ENCODE measurements at places on chromosomes 1 and 21.

DNA sequence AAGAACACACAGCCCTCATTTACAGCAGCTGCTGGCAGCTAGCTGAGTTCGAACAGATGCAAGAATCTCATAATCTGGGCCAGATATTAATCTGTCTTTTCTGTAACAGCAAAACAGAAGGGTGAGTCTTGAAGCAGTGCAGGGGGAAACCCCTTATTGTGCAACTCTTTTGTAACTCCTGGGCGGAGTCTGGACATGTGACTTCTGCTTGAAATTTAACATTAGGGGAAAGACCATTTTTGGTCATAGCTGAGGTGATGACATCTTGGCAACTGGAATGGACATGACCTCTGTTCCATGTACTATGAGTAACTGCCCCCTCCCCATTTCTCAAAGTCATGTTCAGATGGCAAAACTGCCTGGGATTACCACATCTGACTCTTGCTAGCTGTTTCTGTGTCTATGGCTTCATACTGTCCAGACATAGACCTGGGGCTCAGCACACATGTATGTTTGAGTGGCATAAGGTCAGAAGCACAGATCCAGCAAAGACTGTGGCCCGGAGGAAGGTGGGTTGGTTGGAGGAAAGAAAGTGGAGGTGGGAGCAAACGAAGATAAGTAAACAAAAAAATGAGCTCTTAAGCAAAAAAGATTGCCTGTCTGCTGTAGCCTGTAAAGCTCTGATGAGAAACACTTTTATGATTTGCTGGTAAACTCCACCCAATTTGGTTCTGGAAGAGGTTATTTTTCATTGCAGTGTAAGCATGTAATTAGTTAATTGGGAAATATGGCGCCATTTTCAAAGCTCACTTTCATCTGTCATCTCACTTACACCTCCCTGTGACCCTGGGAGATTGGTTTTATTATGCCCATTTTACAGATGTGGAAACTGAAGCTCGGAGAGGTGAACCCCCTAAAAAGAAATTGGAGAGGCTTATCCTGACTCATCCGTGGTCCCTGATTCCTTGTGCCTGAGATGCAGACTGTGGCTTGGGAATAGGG lies 26.1 kb downstream of the ETS2 start:
- peak; percentile 76 for DNase-seq

DNA sequence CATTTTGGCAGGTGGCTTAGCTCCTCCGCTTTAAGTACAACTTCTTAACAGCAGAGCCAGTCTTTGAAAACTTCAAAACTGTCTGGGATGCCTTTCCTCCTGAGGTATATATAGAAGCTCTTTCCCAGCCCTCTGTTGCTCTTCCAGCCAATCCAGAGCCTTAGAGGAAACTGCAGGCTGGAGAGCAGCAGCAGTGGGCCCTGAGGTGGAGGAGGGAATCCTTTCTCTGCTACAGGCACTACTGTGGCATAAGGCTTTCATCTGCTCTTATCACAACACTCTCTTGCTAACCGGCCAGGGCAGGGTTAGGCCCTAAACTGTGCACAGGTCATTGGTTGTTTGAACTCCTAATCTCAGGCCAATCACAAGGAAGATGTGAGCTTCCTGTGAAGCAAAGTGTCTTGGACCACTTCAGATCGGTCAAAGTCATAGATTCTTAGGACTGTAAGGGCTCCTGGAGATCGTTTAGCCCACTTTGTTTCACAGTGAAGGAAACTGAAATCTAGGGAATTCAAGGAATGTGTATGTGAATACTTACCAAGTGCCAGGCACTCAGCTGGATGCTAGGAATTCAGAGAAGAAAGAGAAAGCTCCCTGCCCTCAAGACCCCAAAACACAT lies at the start of gene RGS5:
TSS of gene RGS5 (minus strand) at position 84 of the 619 bp plus-strand sequence. CDS start at position 3, 81 bp downstream.
- DNase-seq: peak; percentile 36

GRCh38 chr1:67647036-67647798 lies 37.8 kb upstream of the GADD45A start:
- DNase-seq: no peak

GRCh38 chr21:24870633-24871032 lies 736.6 kb downstream of the MRPL39 start:
- no peak for DNase-seq

DNA sequence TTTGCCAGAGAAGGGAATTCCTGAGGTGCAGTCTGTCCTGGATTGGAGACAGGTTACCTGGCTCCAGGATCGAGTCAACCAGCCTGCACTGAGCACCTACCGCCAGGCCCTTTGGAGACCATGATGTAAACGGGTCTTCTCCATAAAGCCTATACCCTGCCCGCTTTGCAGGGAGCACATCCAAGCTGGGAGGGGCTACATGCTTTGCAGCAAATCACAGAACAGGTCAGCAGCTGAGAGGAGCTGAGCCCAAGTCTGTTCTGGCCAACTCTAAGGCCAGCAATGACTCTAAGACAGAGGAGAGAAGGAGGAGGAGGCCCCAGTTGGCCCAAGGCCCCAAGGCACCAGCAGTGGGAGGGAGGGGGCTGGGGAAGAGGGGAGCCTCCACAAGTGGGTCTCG lies 15.5 kb upstream of the RSPO1 start:
- DNase-seq: no peak

- no peak for DNase-seq
Measured at GRCh38 chr1:24373044-24373443, 40.5 kb downstream of the STPG1 start.

DNA sequence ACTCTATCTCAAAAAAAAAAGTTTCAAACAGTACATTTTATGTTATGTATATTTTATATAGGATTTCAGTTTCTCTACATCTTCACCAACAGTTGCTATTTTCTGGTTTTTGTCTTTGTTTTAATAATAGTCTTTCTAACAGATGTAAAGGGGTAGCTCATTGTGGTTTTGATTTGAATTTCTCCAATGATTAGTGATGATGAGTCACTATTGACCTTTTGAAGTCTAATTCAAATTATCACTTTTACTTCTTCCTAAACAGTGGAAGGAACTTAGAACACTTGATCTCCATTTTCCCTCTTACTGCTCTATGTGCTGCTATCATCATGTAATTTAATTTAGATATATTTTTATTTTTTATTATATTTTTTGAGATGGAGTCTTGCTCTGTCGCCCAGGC lies 31.7 kb upstream of the SHCBP1L start:
- no peak for DNase-seq

- no peak for DNase-seq
Measured at GRCh38 chr1:202076050-202076511, 46.6 kb upstream of the GPR37L1 start.

GRCh38 chr1:209648346-209648745 lies 3.9 kb downstream of the LAMB3 start:
- no peak for DNase-seq

DNA sequence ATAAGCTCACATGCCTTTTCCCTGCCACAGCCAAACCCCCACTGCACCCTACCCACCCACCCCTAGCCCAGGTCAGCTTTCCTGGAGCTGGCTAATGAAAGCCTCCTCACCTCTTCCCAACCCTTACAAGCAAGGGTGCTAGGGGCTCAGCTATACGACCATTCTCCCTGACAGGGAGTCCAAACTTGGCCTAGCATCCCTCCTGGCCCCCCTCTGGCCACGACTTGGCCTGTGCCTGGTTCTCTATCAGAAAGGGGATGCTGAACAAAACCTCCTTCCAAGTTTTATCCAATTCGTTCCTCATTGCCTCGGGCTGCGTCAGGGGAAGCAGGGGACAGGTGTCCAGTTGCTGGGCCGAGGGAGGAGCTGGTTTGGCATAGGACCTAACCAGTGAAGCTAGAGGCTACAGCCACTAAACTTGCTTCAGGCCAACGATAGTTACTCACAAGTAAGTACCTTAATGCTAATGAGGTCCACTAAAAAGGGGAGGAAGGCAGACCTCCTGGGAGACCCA lies 8.6 kb downstream of the TMEM81 start:
- DNase-seq: peak; percentile 1
